ENCODE measurements at places on chromosomes 11 and 22.
A peak's percentile ranks its signal among the peaks of the same experiment; 100 is the strongest.

DNA sequence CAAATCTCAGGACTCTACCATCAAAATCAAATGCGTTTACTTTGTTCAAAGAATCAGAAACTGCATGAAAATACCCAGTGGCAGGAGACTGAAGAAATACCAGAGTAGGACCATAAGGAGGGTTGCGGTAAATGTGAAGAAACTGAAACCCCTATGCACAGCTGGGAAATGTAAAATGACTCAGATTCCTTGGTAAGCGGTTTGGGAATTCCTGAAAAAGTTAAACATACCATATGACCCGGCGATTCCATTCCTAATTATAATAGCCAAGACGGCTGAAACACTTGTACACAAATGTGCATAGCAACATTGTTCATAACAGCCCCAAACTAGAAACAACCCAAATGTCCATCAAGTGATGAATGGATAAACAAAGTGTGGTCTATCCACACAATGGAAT is 114.1 kb upstream of the GRAMD1B start:
- DNase-seq: no peak

DNA sequence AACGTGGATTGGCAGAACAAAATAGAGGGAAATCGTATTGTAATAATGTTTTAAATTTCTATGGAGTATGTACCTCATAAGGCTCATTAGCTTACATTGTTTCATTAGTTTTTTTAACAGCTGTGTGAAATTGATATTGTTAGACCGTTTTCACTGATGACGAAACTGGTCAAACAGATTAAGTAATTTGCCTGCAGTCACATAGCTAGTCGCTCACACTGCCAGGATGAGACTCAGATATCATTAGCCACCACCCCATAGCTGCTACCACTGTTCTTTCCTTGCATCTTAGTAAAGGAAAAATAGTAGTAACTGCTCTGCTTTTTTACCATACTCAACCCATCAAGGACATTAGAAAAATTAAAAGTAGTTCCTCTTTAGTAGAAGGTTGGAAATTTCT is 64.0 kb downstream of the DKK3 start:
- peak; percentile 50 for DNase-seq

- no peak for DNase-seq
These were observed 56.9 kb downstream of the AMOTL1 start for GRCh38 chr11:94825031-94825430.

- no peak for DNase-seq
These were observed 25.9 kb downstream of the IGSF9B start for GRCh38 chr11:133930767-133931448.

DNA sequence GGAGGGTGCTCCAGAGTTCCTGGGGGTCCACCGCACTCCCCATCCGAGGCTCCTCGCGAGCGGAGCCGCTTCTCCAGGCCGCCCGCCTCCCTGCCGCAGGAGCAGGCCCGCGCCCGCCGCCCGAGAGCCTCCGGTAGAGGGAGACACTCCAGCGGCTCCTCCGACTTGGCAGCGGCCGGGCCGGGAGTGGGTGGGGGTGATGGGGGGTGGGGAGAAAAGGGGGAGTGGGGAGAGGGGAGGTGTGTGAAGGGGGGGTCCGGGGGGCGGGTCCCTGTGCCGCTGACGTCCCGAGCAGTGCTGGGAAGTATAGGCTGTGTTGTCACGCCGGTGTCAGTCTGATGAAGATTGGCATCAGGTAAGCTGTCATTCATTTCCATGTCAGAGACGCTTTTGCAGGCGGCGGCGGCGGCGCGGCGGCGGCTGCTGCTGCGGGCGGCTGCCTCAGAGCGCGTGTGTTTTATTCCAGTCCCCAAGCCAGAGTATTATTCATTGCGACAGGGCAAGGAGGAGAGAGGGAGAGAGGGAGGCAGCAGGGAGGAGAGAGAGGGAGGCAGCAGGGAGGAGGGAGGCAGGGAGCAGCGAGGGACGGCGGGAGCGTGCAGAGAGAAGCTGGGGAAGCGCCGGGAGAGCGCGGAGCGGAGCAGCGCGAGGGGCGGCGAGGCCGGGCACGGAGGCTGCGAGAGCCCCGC is at the start of gene PKNOX2:
Gene PKNOX2 (plus strand): TSS at position 330 of the 689 bp plus-strand sequence. CDS start 186,555 bp downstream, outside the sequence.
- peak; percentile 68 for DNase-seq

DNA sequence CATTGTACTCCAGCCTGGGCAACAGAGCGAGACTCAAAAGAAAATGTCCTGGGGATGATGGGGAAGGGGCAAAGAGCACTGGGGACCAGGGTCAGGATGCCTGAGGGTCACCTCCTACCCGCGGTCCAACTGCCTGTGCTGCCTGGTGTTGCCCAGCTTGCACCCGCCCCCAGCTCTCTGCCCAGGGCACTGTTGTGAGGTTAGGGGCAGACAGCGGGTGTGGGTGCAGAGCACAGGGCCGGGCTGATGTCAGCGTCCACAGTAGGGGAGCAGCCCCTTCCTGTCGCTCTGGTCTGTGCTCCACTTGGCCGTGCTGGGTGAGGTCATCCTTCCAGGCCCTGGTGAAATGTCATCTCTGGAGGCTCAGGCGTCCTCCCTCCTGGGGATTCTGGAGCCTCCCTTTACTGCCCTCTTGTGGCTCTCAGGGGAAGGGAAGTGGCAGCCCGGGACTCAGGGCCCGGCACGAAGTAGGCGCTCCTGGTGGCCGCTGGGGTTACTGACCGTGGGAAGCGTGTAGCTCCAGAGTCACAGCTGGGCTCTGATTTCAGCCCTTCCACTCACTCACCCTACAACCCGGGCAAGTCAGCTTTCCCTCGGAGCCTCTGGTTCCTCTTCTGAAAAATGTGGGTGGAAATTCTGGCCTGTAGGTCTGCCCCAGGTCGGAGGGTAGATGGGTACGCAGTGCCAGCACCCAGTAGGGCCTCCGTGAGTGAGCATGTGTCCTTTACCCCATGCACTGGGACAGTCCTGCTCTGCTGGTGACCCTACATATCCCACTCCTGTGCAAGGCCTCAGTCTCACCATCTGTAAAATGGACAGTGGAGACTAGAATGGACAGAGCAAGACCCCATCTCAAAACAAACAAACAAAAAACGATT is 17.3 kb upstream of the PRR5 start:
- DNase-seq: peak; percentile 90

DNA sequence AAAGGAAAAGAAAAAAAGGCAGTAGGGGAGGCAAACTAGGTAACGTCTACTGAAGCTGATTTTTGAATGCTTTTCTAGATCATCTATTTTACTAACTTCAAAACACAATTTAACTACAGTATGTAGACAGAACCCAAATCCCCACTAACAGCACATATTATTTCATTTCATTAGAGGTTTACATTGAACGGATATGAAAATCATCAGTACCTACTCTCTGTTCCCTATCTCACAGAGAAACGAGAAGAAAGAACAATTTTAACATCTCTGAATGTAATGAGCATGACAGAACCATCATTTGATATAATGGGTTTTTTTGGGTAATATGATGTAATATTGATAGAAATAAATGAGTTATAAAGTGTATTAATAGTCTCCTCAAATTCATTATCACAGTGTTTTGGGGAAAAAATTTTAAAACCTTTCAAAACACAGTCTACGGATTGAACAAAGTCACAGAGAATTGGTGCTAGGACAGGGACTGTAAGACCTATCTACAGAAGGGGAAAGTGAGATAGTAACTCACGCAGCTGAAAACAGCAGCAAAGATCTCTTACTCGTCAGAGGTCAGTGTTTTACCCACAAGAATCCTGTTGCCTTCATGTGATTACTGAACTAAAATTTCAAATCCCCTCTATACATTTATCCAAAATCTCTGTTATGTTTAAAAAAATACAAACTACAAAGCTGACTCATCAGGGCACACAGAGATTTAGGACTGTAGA is 77.3 kb downstream of the ZBTB44 start:
- no peak for DNase-seq

- DNase-seq: no peak
These were observed 7.4 kb upstream of the VSIG10L2 start for GRCh38 chr11:125938418-125938817.

GRCh38 chr11:104609311-104610085 is 288.8 kb downstream of the CASP12 start:
- DNase-seq: peak; percentile 64

GRCh38 chr22:29105468-29105867 is 32.6 kb downstream of the KREMEN1 start:
- DNase-seq: no peak

- DNase-seq: no peak
These were observed 145.4 kb downstream of the OPCML start for GRCh38 chr11:133386852-133387251.

DNA sequence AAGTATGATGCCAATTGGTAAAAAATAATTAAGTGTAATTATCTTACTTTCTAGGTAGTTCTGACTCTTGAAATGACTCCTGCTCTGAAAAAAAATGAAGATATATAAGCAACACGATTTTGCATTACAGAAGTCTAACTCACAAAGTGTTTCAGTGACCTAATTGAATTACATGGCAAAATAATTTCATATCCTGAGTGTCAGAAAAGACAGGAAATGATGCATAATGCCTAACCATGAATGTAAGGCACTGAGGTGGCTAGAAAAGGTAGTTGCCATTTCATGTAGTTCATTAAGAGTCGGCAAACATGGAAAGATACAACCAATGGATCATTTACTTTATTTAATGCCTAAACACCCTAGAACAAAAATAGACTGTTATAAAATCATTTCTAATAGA is 113.5 kb downstream of the GUCY1A2 start:
- DNase-seq: peak; percentile 10

DNA sequence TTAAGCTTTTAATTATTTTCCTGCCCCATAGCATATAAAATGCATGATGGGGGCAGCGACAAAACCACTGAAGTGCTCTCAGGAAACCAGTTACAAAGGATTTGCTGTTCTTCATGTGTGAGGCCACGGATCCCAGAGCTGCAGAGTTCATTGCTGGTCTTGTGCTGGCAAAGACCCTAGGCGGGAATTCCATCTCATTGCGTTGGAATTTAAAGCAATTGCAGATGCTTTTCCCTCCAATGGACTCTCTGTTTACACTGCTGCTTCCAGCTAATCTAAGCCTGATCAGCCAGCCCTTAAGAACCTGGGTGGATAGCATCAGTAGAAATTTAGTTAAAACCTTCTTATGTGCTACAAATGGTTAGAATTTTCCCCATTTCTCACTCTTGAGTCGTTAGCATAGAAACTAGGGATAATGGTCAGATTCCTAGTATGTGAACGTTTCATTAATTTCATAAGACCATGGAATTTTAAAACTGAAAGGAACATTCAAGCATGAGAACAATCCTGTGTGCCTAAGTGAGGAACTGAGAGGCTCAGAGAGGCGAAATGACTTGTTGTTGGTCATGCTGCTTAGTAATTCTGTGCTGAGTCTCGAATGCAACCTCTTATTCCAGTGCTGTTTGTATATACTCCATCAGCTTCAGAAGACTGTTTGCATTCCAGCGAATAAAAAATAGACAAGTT is 36.1 kb upstream of the ADSL start:
- DNase-seq: no peak

- DNase-seq: peak; percentile 25
These were observed 6.1 kb downstream of the APOL3 start for GRCh38 chr22:36154423-36154945.

GRCh38 chr11:20289732-20290131 is 73.8 kb upstream of the HTATIP2 start:
- no peak for DNase-seq

DNA sequence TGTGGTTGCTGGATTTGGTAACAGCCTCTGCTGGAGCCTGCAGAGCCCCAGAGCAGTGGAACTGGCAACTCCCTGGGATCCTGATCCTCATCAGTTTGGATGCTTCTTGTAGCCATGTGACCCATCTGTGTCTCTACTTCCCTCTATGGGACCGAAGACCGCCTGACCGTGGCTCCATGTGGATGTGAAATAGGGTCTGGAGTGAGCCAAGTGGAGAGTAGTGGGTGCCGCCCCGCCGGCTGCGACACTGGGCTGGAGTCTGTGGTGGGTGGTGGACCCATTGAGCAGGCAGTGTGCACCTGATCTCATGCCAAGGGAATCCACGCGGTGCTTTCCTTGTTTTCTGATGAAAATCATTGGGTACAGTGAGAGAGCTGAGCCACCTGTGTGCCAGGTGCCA is 543.2 kb upstream of the B3GAT1 start:
- no peak for DNase-seq

- peak; percentile 77 for DNase-seq
These were observed 929 bp upstream of the RHOG start for GRCh38 chr11:3841426-3842350.

GRCh38 chr11:122734848-122735496 is 79.5 kb downstream of the UBASH3B start:
- DNase-seq: no peak

GRCh38 chr11:58067685-58068084 is 36.9 kb downstream of the OR6Q1 start:
- peak; percentile 31 for DNase-seq

DNA sequence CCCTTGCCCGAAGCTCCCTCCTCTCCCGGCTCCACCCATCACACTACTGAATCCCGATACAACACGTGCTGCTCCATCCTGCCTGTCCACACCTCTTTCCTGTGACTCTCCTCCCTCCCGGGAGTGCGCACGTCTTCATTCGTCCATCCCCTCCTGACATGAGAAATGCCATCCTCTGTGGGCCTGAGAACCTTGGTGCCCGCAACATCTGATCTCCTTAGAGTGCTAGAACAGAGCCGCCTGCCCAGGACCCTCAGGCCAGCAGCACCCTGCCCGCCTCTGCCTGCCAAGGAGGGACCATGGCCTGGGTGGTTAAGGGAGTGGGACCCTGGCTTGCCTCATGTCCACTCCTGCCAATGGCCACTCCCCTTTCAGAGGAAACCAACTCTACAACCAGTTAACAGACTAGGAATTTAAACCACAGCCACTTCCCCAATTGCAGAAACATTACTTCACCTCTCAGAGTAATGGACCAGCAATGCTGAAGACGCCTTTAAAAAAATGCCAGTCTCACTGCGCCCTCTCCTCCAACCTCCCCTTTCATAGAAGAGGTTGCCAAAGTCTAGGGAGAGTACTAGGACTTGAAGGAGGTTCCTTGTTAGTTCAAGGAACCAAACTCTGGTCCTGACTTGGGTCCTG is 466.3 kb downstream of the OPCML start:
- no peak for DNase-seq

DNA sequence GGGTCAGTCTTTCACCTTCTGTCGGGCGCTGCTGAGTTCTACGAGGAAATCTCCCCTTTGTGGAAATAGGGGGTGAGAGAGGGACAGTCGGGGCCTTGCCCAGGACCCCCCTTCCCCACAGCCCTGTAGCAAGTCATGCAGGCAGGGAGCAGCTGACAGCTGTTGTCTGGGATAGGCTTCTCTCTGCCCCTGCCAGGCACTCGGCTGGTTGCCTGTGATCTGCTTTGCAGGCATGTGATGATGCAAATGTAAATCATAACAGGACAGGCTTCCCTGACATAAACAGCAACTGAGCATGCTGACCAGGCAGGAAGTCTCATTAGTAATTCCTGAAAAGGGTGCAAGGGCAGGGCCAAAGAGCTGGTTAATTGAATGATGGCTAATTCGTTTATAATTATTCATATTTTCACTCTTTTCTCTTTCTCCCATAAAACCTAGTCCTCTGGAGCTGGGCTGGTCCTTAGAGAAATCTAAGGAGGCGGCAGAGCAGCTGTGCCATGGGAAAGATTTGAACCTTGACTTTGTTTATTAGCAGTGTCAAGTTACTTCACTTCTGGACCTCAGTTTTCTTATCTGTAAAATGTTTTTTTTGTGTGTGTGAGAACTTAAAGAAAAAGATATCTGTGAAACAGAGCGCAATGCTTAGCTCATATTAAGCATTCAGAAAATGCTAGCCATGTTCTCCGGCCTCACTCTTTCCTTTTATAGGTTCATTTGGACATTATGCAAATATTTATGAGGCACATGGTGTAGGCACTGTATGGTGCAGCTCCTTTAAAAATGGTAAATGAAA is 129.7 kb downstream of the LDLRAD3 start:
- DNase-seq: peak; percentile 81

GRCh38 chr11:17890325-17890724 is 122.5 kb downstream of the SERGEF start:
- no peak for DNase-seq

Data from epithelial cell of esophagus (primary cell).